Stimulated activated naive CD4-positive, alpha-beta T cell treated with Interleukin-2 at 50 U/mL for 16 hours (primary cell): ENCODE measurements at places on chromosomes 13 and 19.

GRCh38 chr19:45471111-45471930 lies 3.5 kb downstream of the FOSB start:
- no peak for DNase-seq

DNA sequence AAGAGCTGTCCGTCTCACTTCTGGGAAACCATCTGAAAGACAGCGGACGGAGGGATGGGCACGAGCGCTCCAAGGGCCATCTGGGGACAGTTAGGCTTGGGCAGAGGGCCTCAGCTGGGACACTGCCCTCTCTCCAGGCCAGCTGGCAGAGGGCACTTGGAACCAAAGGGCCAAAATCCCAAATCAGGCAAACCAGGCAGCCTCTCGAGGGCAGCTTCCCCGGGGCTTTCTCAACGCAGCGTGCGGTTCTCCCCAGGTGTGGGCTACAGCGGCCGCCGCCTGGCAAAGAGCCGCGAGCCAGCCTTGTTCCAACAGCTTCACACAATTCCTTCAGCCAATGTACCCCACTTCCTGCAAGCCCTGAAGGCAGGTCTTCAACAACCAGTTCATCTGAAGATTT lies 5.0 kb downstream of the MLLT1 start:
- DNase-seq: no peak

DNA sequence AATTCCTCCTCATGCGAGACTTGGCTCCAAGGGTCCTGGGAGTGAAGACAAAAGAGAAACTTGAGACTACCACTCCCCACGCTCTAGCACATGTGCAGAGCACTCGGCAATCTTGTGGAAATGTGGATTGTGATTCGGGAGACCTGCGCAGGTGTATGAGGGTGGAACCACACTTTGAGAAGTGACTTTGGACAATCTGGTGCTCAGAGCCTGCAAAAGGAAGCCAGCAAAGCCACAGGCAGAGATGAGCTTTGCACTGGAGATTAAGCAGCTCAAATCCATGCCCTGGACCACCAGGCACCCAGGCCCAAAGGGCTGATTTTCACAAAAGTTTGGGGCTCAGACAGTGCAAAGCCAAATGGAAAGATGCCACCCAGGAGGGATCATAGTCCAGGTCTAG lies 162.5 kb upstream of the TSHZ3 start:
- no peak for DNase-seq

- DNase-seq: no peak
Measured at GRCh38 chr13:93406136-93406535, 179.5 kb downstream of the GPC6 start.

DNA sequence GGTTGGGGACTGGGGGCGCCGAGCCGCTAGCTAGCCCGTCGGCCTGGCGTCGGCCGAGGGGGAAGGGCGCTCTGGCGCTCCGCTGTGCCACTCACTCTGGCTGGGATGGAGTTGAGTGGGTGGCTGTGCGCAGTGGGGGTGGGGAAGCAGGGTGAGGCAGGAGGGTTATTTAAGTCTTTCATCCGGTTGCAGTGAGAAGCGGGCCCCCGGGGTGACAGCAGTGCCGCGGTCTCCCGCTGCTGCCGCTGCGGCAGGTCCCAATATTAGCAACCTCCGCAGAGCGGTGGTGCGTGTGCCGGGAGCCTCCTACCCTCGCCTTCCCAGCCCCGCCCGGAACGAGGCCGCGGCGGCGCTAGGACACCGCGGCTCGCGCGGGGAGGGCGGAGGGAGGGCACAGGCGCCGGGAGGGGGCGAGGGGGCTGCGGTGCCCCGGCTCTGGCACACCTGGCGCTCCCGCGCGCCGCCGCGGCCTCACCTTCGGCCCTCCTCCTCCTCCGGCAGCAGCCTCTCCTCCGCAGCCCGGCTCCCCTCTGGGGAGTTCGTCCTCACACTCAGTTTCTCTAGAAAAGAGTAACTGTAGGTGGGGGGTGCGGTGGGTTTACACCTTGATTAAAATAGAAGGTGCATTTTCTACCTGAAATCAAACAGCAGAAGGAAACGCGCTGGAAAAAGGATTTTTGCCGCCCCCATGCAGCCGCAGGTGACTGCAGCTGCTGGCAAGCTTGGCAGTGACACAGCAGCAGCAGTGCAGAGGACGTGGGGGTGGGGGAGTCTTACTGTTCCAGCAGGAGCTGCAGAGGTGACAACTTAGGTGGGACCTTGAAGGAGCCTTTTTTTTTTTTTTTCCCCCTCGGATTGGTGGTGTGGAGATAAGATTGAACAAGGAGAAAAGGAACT lies 4.5 kb downstream of the FGF9 start:
- DNase-seq: peak; percentile 41

DNA sequence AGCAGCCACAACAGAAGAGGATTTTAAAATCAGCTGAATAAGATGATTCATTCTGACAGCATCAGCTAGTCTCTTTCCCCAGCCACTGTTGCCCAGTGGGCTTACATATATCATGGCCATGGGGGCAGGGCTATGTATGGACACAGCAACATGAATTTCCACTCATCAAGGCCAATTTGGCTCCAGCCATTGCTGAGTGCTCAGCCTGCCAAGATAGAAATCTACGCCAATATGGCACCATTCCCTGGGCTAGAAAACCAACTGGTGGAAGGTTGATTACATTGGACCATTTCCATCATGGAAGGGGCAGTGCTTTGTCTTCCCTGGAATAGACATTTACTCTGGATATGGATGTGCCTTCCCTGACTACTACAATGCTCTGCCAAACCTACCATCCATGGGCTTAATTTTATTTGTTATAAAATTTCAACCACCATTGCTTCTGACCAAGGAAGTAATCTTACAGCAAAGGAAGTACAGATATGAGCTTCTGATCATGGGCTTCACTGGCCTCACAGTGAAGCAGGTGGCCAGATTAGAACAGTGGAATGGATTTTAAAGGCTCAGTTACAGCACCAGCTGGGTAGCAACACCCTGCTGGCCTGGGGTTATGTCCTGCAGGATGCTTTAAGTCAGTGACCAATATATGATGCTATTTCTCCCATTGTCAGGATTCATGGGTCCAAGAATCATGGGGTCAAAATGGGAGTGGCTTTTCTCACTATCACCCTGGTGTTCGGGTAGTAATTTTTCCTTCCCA lies 9.8 kb upstream of the ALOX5AP start:
- no peak for DNase-seq

GRCh38 chr19:14022469-14022868 lies 5.5 kb upstream of the RLN3 start:
- DNase-seq: no peak

DNA sequence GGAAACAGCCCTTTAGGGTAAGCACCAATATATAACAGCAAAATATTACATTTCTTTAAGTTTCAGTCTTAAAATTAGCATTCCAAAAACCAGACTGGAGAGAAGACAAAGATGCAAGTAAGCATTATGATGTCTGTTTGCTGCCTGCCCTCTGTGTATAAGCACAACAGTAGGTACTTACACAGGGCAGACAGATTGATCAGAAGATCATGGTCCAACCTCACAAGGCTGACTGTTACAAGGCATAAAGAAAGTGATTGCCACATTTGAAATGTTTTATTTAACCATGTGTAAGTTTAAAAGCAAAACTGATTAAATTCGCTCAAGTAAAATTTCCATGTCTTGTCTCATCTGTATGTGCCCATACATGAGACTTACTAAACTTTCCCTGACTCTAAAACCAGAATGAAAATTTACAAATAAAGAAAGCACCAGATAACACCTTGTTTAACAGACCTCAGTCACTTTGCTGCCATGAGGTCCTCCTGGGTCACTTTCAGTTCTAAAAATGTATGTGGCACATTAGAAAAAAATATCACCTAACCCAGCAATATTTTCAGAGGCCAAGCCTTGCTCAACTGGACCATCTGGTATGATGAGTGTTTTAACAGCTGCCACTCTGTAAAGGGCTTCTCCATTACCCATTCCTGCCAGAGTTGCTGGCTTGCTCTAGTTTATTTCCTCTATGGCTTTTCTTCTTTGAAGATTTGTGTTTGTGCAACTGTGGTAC lies 297.0 kb downstream of the RBM26 start:
- DNase-seq: no peak

DNA sequence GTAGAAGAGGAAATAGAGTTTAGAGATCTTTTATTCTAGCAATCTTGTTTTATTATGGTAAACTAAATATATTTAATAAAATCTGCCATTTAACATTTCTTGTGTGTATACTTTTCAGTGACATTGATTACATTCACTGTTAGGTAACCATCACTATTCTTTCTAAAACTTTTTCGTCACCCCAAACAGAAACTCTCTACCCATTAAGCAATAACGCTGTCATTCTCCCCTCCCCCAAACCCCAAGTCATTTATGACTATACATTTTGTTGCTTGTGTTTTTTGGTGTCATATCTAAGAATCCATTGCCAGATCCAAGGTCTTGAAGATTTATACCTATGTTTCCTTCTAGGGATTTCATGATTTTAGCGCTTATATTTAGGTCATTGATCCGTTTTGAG lies 10.6 kb downstream of the URI1 start:
- DNase-seq: no peak

- no peak for DNase-seq
Measured at GRCh38 chr13:65971541-65971940, 1258.6 kb downstream of the PCDH9 start.

- no peak for DNase-seq
Measured at GRCh38 chr13:99431927-99432608, 69.2 kb upstream of the TM9SF2 start.
